ENCODE measurements at places on chromosomes 12 and 14. TPM values are rescaled to one million over a fixed set of nuclear protein-coding genes. Genes with fewer than 3 reads are reported as not detected.
A peak's percentile ranks its signal among the peaks of the same experiment; 100 is the strongest.

RPL10L gene
- total RNA-seq: not detected

RD3L gene
- not detected for total RNA-seq

DNA sequence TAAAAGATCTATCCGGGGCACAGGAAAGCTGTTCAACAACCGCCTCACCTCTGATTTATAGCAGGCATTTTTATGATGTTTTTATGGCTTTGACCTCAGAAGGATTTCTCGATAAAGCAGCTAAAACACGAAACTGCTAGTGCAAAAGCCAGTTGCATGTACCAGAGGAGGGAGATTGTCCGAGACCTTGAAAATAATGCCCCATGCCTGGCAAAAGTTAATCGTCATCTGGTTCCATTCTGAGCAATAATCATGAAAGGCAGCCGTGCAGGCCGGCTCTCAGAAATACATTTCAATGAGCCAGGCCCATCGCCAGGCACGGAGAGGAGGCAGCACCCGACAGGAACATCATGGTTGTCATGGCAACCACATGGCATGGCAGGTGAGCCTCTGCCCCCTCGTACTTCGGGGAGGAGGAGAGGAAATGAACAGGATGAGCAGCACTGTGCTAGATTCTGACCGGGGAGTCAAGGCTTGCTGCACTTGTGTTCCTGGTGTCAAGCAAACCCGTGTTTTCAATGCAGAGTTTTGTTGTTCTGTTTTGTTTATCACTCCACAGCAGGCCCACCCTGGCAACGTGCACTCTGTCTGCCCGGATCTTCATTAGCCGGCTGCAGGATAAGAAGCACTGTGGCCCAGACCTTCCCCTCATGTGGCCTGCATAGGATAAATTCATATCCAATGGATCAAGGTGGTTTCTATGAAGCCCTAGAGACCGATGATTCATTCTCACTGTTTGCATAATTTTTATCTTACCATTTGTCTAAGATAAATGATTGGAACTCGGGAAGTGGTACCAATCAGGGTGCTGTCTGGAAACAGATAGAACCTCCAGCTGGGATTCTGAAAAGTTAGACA, 160.2 kb downstream of the RIMBP2 start:
- no peak for DNase-seq

GRCh38 chr12:8513256-8513655, at the start of gene CLEC4D:
Gene CLEC4D (plus strand): TSS chr12:8513503. CDS start chr12:8513733, 230 bp downstream.
- DNase-seq: no peak

- DNase-seq: no peak
Measured at GRCh38 chr14:99718811-99719192, 34.7 kb downstream of the CYP46A1 start.

GRCh38 chr14:75559451-75560222, 18.8 kb upstream of the FLVCR2 start:
- DNase-seq: peak; percentile 48

DNA sequence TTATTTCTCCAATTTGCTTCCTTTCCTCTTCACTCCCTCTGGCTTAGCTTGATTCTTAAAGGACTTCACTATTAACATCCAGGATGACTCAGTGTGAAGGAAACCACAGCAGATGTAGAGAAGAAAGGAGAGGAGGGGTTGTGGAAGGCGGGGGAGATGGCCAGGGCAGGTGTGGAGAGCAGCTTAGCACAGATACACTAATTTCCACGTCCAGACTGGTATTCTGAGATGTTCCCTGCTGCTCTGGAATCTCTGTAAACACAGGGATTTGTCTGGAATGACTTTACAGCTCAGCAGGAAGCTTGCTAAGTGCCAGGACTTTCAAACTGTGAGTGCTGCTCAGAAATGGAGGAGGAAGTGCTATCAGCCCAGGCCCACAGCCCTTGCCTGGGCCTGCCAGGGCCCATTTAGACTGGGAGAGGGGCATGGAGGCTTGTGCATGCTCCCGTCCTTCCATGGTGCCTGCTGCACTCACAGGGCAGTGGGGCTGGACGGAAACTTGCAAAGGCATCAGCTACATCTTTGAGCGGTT, 202.5 kb upstream of the DDHD1 start:
- peak; percentile 61 for DNase-seq

DNA sequence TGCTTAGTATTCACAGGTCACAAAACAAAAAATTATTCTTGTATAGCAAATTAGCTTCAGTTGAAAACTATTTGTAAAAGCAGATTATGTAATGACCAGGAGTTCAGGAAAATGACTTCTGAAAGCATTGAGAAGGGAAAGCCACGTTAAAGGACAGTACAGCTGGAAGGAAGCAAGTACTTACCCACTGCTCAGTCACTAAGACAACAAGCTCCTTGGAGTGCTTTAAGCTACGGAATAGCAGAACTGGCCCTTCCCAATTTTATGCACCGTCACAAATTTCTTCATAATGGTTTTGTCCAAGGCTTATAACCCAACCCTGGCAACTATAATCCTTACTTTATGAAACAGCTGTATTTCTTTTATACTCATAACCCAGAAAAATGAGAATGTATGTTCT, 13.0 kb upstream of the SNAPC1 start:
- no peak for DNase-seq

NANOG gene
- total RNA-seq: 0.49 TPM

DNA sequence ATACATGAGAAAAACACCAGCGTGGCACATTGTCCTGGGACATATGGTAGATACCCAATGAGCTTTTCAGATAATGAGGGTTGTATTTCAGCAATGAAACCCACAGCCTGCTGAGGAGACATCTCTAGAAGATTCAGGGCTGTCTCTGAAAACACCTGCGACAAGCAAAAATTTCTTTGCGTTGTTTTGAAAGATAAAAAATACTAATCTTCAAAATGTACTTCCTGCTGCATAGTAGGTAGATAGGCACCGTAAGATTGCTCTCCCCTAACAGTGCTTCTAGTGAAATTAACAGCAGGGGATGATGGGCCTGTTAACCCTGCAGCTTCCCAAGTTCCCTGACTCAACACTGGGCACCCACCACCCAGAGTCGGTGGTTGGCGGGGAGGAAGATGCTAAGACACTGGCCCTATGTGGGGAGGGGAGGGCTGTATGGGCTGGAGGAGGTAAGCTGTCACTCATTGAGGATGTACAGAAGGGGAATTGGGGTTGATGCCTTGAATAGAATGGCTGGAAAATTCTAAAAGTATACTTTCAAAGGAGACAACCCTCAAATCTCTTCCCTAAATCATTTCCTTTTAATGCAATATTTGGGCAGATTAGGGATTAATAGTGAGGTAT, 20.0 kb downstream of the ZFP36L1 start:
- DNase-seq: no peak

- no peak for DNase-seq
Measured at GRCh38 chr14:95697764-95698163, 11.5 kb downstream of the TCL1B start.

DNA sequence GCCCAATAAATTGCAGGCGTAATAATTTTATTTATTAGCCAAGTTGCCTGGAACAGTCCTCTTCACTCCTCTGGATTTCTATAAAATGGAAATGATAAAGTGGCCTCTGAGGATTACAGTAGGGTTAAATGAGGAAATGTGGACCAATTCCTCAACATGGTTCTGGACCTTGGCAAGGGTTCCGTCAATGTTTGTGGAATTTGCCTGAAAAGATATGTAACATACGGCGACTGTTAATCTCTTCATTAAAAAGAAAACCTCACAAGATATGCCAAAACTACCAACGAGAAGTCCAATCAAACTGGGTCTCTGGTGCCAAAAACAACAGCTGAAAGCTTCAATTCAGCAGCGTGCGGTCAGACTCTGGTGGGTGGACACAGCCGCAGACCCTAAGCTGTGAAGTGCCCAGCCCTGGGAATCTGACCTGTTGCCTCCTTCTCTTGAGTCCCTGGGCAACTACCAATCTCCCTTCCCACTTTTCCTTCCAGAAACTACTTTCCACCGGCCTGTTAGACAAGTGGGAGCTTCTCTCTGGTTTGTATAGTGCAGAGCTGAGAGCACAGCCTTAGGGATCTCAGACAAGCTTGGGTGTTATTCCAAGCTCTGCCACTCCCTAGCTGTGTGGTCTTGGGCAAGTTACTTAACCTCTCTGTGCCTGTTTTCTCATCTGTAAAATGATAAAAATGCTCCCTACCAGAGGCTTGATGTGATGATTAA, 190.5 kb upstream of the GSC start:
- DNase-seq: no peak

DNA sequence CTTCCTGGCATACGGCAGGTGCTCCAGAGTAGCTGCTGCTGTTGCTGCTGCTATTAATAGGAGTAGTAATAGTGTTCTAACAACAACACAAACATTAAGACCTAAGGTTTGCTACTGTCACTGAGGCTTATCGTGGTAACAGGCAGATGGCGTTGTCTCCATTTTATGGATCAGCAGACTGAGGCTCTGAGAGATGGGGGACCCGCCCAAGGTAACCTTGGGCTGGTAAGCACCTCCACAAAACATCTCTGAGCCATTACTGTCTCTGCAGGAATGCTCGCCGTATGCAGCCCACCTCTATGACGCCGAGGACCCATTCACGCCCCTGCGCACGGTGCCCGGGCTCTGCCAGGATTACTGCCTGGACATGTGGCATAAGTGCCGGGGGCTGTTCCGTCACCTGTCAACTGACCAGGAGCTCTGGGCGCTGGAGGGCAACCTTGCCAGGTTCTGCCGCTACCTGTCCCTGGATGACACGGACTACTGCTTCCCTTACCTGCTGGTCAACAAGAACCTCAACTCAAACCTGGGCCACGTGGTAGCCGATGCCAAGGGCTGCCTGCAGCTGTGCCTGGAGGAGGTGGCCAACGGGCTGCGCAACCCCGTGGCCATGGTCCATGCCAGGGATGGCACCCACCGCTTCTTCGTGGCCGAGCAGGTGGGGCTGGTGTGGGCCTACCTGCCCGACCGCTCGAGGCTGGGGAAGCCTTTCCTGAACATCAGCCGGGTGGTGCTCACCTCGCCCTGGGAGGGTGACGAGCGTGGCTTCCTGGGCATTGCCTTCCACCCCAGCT, 7.2 kb downstream of the HHIPL1 start:
- no peak for DNase-seq

DNA sequence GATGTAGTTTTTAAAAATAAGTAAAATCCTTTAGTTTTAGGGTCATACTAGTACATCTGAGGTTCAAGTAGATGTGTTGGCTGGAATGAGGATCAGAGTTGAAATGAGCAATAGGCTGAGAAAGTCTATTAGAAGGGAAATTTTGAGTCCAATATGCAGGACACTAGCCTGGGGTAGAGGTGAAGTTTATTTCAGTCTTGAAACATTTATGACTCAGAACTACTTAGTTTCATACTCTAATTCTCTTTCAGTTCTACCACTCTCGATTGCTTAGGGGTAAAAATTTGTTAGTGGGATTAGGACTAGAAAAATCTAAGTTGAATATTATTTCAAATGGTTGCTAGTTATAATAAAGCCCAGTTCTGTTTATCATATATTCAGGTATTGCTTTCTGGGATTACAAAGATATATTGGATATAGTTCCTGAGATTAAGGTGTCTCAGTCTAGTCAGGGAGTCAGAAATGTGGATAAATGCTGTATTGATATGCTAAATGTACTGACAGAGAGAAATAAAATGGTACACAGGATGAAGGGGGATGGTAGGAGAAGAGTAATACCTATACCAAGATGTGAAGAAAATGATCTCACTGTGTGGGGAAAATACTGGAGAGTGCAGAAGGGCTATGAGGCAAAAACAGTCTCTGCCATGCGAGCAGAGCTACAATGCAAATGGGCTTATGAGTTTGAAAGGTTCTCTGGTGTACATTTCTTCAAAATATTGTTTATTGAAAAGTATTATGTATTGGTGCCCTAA, 395.8 kb upstream of the FBXO33 start:
- no peak for DNase-seq

DNA sequence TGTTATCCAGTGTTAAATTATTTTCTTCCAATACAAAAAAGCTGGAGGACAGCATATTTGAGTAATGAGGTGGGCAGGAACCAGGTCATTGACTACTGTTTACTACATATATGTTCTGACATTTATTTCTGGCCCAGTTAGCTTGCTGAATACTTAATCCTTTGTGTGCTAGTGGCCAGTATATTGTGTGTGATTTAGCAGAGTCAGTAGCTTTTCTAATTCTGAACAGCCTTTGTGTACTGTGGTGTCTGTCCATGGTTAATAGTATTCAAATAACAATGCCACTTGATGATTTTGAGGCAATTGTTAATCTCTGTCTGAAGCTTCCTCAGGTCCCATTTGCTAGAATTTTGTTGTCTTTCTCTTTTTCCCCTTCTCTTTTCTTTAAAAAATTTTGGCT, 286.5 kb upstream of the E2F7 start:
- no peak for DNase-seq

DNA sequence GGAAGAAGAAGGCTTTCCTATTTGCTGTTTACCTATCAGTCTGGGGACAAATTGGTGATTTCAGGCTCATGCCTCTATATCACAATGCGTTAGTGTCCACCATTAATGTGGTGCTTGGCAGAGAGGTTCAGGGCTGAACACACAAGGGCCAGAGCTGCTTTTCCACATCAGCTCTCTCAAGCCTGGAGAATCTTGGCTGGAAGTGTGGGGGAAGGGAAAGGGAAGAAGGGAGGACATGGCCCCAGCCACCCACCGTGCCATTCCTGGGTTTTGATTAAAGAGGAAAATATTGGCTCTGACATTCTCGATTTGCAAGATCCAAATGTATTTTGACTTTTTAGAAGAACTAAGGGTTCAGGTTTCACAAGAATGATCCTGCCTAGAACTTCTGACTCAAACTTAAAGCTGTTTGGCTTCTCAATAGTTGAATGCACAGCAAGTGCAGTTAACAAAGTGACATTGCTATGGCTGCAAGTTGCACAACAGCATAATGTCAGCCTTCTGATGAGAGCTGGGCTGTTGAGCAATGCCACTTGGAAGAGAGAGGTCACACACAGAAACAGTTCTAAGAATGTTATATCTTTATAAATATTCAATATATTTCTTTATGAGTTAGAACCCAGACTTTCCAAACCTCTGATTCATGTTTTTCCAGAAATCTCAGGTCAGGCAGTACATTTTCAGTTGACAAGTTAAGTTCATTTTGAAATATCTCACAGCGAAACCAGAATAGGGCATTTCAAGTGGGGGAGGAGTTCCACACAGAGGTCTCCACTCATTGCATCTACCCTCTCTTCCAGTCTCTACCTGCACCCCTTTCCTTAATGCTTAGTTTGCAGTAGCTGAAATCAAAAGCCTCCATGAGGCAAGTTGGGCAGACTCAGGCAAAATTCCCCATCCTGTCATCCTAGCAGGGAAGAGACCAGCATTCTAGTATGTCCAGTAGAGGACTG, 25.3 kb downstream of the IGF1 start:
- peak; percentile 94 for DNase-seq

GRCh38 chr14:105927096-105928060, 401.0 kb downstream of the TMEM121 start:
- no peak for DNase-seq

DNA sequence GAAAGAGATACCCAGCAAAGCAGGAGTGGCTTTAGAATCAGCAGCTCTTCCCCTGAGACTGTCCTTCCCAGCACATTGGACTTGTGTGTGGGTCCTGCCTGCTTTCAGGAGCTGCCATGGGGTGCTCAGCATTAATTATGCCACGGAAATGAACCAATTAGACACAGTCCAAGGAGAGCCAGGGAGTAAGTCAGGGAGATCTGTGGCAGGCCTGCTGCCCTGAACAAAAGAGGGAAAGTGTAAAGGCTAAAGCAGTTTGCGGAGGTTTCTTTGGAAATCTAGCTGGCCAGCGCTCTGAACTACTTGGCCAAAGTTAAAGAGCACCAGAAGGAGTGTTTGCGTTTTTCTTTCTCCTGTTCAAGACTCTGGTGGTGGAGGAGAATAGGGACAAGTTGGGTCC, 65.7 kb upstream of the SRSF5 start:
- DNase-seq: no peak

- DNase-seq: peak; percentile 91
Measured at GRCh38 chr12:122437656-122438121, 15.2 kb upstream of the CLIP1 start.

- no peak for DNase-seq
Measured at GRCh38 chr14:87899228-87899627, 93.8 kb downstream of the GALC start.
